Activated naive CD4-positive, alpha-beta T cell treated with anti-CD3 and anti-CD28 coated beads, Interleukin-2, amount 10 ng/mL, durations not matched to agents 5 hours and 36 hours (primary cell): ENCODE measurements at places on chromosomes 4 and X. TPM values are rescaled to one million over a fixed set of nuclear protein-coding genes. Genes with fewer than 3 reads are reported as not detected.

Gene POLN
- 2.7 TPM for total RNA-seq

Gene DMRTC1B
- not detected for total RNA-seq

Gene TECRL
- not detected for total RNA-seq

Gene FGG
- not detected for total RNA-seq

Gene LEF1
- total RNA-seq, result 395 TPM

Gene CENPVL1
- not detected for total RNA-seq

Gene GLUD2
- 0.40 TPM for total RNA-seq

Gene ATP2B3
- 0.05 TPM for total RNA-seq

Gene UCHL1
- not detected for total RNA-seq

Gene PRDX4
- total RNA-seq, result 28.2 TPM

Gene CCDC149
- total RNA-seq, result not detected

Gene FAM241A
- total RNA-seq, result 1.4 TPM

Gene ZNF711
- 0.17 TPM for total RNA-seq

Gene MMAA
- 9.2 TPM for total RNA-seq

Gene ARX
- not detected for total RNA-seq

Gene IL2
- 0.60 TPM for total RNA-seq

Gene MED12
- total RNA-seq, result 57.2 TPM

Gene ARR3
- total RNA-seq, result not detected

Gene HMGB2
- total RNA-seq, result 713 TPM

Gene CSN1S1
- total RNA-seq, result not detected

Gene MAGED4
- total RNA-seq, result not detected

Gene F9
- not detected for total RNA-seq

Gene EMCN
- total RNA-seq, result not detected

Gene BTC
- total RNA-seq, result not detected

Gene CXCL13
- not detected for total RNA-seq

Gene C4orf50
- total RNA-seq, result 0.13 TPM

Gene ZCCHC13
- not detected for total RNA-seq
